WTC11 (cell line): ENCODE measurements at places on chromosomes 3 and 15.
A peak's percentile ranks its signal among the peaks of the same experiment; 100 is the strongest.

- no peak for DNase-seq
Measured at GRCh38 chr3:185900228-185900627, 37.6 kb downstream of the TRA2B start.

- no peak for DNase-seq
Measured at GRCh38 chr15:91776104-91776503, 77.4 kb upstream of the SLCO3A1 start.

DNA sequence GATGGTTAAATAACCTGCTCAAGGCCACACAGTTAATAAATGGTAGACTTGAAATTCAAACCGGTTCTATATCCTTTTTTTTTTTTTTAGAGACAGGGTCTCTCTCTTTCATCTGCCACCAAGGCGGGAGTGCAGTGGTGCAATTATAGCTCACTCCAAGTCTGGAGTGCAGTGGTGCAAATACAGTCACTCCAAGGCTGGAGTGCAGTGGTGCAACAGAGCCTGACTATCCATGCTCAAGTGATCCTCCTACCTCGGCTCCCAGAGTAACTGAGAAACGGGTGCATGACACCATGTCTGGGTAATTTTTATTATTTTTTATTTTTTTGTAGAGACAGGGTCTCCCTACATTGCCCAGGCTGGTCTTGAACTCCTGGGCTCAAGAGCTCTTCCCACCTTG lies 23.4 kb downstream of the DPP8 start:
- no peak for DNase-seq

DNA sequence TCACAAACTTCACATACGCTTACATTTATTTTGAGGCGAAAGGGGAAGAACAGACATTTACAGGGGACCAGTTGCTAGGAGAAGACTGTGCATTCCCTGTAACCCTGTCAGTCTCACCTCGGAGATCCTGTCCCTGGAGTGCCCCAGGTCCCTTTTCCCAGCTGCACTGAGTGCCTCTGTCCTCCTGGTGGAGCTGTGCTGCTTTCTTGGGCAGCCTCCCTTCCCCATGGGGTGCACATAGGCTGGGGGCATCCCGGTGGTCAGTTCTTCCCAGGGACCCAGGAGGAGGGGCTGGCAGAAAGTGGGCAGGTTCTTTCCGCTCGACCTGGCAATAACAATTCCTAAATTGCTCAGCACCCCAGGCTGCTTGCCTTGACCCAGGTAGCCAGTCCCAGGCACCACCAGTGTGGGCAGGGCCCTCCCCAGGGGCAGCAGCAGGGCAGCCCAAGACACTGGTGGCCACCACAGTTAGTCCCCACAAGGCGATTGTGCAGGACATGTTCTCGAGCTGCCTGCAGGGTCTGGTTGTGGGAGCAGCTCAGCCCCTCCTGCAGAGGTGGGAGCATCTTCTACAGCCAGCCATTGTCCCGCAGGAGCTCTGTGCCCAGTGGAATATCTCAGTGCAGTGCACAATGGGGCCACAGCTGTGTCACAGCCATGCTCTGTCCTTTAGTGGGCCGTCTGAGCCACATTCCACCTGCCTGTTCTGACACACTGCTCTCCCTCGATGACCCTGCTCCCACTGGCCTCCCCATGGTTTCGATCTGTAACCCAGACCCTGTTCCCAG lies 36.3 kb downstream of the APBA2 start:
- peak; percentile 71 for DNase-seq

DNA sequence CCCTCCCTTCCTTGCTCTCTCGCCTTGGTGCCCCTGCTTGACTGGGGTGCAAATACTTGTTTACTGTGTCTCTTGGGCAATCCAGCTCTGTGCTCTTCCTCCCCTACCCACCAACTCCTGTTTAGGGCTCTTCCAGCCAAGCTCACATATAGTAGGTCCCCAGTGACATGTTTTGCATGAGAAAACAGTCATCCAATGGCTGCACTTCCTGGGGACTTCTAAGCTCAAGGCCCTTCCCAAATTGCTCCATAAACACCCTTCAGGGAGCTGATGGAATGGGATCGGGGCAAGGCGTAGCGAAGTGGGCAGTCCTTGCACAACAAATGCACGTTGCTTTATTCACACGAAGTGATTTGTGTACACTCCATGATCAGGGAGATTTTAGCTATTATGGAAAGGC lies 9.4 kb upstream of the COPG1 start:
- DNase-seq: no peak

DNA sequence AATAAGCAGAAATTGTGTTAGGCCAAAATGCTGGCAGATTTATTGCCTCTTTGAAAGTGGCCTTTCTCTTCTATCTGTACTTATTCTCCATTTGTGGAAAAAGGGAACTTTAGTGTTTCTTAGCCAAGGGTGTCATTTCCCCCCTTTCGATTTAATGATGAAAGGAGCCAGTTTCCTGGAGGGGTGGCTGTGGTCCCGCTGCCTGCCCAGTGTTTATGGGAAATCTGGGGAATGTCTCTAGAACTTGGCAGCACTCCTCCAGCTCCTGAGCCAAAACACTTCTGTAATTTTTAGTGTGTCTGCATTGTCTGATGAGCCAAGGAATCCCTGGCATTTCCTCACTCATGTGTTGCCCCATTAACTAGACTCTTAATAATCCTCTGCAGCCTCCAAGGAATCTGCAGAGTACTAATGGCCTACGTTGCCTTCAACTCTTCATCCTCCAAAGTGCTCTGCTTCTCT lies 448.8 kb downstream of the GRM7 start:
- no peak for DNase-seq

DNA sequence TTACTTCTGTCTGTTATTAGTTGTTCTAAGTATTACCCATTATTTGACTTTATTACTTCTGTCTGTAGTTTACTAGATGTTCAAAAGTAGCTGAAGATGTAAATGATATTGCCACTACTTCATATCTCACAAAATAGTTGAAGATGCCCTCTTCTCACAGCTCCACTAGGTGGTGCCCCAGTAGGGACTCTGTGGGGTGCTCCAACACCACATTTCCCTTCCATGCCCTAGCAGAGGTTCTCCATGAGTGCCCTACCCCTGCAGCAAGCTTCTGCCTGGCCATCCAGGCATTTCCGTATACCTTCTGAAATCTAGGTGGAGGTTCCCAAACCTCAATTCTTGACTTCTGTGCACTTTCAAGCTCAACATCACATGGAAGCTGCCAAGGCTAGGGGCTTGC lies 80.8 kb downstream of the KCNH8 start:
- peak; percentile 16 for DNase-seq

- no peak for DNase-seq
Measured at GRCh38 chr3:81029861-81030260, 731.6 kb downstream of the GBE1 start.

GRCh38 chr3:188888321-188889053 lies 283.3 kb upstream of the TPRG1 start:
- DNase-seq: no peak

DNA sequence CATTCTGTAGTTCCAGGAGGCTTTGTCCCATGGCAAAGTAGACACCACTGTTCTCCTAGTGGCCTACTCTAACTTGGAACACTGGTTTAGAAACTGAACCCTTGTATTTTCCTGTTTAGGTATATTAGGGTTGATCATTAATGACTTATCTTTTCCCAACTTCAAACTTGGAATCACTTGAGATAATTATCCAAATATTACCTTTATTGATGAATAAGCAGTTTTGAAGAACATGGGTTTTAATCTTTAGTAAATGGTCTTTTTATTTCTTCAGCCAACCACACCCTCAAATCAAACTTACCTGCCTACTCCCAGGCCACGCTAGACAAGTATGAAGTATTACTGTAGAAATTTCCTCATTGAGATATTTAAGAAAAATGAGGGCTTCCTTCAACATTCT lies 6.5 kb upstream of the P3H2 start:
- no peak for DNase-seq

GRCh38 chr3:13652728-13653127 lies 103.8 kb downstream of the FBLN2 start:
- no peak for DNase-seq

- no peak for DNase-seq
Measured at GRCh38 chr3:127962937-127963336, 47.9 kb downstream of the KBTBD12 start.

- no peak for DNase-seq
Measured at GRCh38 chr3:61877359-61878138, 316.2 kb downstream of the PTPRG start.

DNA sequence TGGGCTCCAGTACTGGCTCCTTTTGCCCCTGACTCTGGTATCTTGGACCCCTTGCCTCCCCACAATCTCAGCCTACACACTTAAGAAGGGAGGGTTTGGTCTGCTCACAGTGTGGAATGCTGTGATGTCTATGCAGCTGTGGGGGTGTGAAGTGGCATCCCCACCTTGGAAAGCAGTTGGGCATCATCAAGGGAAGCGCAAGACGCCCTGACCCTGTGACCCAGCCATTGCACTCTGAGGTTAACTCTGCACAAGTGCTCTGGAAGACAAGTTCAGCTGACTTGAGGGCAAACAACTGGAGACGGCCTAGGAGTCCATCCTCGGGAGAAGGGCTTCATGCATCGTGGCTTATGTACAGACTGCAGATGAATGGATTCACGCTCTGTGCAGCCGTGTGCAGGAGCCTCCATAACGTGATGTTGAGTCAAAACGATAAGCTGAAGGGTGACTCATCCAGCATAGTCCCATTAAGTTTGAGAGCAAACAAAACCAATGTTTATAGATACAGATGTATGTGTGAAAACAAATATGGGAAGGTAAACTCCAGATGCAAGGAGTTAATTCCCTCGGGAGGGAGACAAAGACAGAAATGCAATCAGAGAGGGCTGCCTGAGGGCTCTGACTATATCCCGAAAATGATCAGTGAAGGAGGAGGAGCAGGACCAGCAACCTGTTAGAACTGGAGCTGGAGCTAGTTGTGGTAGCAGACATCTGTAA lies 86.8 kb downstream of the LSM3 start:
- no peak for DNase-seq

DNA sequence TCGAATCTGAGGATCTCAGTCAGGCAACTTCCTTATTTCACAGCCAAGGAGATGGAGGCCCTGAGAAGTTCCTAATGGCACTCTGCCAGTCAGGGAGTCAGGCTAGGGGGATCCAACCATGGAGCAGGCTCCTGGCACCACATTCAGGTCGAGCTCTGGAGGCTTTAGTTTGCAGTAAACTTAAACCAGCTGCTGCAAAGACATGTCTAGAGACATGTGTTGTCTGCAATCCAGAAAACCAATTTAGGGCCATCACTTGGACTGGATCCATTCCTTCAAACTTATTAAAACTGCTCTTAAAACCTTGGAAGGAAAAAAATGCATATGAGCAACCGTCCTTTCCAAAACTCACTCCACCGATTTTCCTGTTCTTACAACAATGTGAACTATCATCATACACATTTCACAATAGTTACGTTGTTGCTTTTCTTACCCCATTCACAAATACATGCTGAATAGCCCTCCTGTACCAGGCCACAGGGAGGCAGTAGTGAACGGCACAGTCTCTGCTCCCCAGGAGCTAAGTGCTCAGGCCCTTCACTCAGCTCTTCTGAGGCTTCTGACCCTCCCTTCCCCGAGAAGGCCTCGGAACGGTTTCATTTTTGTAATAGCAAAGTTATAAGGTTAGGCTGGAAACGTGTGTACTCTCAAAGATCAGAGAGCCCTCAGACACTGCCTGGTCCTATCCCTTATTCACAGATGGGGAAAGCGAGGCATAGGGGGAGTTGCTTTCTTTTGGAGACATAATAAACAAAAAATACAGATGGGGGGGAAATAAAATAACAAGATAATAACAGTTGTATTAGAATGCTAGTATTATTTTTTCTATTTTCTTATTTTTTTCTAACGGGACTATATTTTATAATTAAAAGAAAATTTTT lies 20.1 kb downstream of the RFT1 start:
- DNase-seq: peak; percentile 70

DNA sequence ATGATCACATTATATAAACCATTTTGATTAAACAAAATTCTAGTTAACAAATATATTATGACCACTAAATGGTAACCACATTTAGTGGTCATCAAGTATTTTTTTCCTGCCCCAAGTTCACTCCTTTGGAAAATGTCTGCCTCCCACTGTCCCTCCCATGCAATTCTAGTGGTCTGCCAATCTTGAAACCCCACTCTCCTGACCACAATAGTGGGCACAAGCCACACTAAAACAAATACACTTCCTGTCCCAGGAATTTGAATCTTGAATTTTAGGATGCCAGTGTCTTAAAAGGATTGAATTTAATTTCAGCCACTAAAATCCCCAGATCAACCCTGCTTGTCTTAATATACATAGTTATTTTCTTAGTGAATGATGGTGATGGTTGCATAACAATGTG lies 14.0 kb upstream of the GPR156 start:
- DNase-seq: no peak

DNA sequence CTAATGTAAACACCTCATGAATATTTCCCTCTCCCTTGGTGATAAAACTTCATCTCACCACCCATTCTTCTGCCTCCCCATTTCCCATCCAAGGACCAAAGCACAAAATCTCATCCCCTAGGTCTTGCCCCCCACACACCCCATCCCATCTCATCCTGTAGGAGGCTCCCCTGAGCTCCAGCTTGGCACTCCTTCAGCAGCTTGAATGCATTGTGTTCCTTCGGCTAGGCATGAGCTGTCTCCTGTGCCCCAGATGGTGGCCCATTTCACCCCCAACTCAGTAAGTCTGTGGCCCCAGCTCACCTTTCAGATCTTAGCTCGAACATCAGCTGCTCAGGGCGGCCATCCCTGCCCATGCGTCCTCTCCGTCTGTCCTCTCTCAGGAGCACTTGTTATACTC lies 203.6 kb upstream of the NR2F2 start:
- DNase-seq: peak; percentile 16

DNA sequence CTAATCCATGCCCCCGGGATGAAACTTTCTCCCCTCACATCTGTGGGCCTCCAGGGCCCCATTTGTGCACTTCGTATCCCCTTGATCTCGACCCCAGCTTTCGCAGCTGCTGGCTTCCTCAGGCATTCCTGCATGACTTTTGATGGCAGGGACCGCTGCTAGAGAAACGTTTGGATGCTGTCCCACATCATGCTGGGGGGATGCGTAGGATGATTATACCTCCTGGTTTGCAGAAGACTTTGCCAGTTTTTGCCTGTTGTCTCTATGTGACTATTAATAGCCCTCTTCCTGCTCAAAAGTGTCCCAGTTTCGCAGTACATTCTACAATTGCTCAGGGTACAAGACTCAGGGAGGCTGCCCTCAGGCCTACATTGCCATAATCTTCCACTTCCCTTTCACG lies 10.4 kb upstream of the KCNAB1 start:
- no peak for DNase-seq

- DNase-seq: no peak
Measured at GRCh38 chr3:80338366-80338765, 570.6 kb upstream of the ROBO1 start.

DNA sequence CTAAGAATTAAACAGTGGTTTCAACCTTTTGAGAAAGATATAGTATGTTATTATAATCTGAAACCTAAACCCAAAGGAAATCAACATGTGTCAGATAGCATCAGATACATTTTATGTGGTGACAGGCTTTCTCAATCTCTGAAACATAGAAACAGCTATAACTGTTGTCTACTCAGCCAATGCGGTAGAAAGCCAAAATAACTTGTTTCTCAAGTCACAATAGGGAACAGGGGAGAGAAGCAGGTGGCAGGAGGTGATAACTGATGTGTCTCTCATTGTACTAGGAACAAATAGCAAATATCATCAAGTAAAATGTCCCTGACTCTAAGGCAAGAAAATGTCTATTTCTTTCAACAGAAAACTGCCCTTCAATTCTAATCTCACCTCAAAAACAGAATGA lies 38.6 kb downstream of the DENND6A start:
- DNase-seq: no peak
